T-helper 9 cell (primary cell): ENCODE measurements at places on chromosomes 5 and 9.

- DNase-seq = no peak
Observed at GRCh38 chr9:112554516-112554915, 67.9 kb downstream of the KIAA1958 start.

GRCh38 chr9:81489046-81489445 lies 200.3 kb downstream of the TLE1 start:
- DNase-seq = no peak

DNA sequence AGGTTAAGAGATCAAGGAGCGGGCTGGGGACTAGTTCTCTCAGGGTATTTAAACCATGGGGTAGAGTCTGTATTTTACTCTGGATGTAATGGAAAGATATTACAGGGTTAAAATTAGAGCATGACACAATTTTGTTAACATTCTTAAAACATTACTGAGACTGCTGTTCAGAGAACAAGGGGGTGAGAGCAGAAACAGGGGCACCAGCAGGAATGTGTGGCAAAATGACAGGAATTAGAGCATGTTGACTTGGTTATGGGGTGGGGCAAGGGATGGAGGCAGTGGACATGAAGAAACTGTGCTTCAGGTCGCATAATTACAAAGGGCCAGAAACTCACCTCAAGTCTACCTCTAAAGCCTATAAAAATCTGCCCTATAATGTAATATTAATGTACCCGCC lies 75.0 kb downstream of the TMEM232 start:
- no peak for DNase-seq

DNA sequence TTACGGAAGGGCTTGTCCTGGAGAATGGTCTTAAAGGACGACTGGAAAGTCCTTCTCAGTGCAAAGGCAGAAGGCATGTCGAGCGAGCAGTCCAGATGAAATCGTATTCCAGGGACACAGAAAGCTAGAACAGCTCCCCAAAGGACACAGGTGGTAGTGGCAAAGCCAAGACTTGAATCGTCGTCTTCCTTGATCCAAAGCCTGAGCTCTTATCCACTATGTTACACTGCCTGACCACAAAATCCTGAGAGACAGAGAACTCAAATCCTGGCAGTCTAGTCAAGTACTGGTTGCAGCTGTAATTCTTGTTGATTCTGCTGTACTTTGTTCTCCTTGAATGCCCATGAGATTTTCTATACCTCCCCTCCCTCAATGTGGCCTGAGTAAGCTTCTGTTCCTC lies 198.7 kb downstream of the TARS1 start:
- no peak for DNase-seq

GRCh38 chr9:88954066-88954465 lies 37.2 kb upstream of the S1PR3 start:
- DNase-seq = no peak

- DNase-seq = no peak
Observed at GRCh38 chr9:113399646-113400200, 1.4 kb downstream of the ALAD start.

GRCh38 chr9:117160254-117160653 lies 254.6 kb downstream of the ASTN2 start:
- DNase-seq = no peak

DNA sequence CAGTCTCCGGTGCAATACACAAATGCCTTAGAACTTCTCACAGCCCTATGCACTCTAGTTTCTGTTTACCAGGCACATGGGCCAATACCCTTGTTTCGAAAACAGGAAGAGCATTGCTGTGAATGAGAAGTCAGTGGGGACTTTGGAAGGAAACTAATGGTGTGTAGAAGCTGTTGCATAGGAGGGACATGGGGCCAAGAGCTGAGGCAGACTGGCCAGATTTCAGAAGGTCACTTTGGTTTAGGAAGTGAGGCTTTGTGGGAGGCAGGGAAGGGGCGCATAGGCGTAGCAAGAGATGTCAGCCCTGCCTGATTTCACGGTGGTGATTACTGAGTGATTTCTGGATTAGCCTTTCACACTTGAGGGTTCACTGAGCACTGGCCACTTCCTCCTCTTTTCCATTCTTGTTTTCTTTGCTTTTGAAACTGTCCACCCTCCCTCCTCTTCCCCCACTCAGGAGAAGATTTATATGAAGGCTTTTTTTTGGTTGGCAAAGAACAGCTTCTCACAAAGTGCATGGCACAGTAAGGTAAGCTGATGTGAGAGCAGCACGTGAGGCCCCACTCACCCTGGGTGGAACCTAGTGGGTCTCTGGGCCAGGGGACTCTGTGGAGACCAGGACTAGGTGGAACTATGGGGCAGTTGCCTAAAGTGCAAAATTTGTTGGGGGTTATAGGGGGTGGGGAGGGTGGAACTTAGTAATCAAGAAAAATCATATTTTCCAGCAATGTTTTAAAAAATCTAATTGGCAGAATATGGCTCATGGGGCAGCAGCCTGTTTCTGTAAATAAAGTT lies 6.1 kb upstream of the TMEM252 start:
- DNase-seq = no peak

GRCh38 chr5:134394932-134395331 lies 16.7 kb downstream of the CDKN2AIPNL start:
- DNase-seq = no peak

GRCh38 chr5:157167214-157167621 lies 1.2 kb upstream of the GARIN3 start:
- no peak for DNase-seq

DNA sequence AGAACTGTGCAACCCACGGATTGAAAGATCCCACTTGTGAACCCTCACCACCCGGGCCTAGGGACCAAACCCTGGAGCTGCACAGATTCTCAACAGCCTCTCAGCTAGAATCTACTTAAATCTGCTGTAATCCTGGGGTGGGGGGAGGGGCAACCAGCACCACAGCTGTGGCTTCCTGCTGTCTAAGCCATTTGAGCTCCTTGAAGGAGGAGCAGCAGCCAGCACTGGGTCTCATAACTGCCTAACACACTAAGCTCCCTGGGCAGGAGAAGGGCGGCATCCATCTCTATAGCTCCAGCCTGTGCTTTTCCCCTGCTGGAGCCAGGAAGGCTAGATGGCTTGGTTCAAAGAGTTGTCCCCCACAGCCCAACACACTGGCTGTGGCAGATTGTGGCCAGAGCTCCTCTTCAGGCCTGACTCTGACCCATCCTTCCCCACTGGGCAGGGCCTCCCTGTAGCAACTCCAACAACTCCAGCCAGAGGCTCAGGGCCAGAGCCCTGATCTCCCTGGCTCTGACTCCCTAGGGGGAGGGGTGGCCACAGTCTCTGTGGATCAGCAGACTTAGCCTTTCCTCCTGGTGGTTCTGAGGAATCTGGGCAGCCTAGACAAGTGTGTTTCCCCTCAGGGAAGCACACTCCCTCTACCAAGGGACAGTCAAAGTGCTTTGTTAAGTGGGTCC lies 72.0 kb upstream of the C9orf72 start:
- DNase-seq = no peak

DNA sequence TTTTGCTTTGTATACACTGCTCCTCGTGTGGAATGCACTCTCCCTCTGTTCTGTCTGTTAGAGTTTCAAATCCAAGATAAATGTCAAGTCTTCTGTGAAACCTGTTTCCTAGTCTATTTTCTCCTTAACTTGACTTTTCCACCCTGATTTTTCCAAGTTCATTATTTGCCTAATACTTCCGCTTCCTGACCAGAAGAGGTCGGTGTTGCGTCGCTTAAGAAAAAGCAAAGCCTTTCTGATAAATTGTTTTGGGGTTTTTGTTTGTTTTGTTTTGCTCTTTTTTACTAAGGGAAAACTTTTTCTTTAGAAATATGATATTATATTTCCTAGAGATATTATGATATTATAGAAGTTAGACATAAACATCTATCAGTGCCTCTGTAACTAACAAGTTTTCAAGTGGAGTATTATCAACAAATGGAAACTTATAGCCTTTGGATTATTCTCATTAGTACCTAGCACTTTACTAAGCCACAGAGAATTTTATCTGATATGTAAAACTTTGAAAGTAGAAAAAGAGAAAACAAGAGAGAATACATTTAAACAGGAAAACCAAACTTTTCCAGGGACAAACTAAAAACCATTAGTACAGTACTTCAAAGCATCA lies 55.8 kb downstream of the PHAX start:
- peak; percentile 18 for DNase-seq

GRCh38 chr5:42569325-42569724 lies 146.1 kb downstream of the GHR start:
- no peak for DNase-seq

DNA sequence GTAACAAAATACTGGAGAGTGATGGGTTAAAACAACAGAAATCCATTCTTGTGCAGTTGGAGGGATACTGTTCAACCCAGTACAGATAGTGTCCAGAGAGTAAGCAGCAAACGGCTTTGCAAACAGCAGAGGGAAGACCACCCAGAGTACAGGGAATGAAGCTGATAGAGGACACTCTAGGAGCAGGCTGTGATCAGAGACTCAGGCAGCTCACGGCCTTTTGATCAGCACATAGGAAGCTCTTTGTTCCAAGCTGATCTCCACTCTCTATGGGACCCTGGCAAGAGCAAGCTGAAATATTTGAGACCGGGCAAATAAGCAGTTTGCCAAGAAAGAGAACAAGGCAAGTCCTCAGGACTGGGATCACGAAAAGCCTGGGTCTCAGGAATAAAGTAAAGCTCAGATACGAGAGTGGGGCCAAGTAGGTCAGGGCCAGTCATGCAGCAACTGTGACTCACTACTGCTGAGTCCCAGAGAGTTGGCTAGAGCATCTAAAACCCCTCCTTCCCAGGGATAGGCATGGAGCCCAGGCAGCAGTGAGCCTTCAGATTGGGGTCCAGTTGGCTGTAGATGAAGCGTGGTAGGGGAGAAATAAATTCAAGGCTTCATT lies 52.4 kb downstream of the MELK start:
- DNase-seq = no peak

- DNase-seq = no peak
Observed at GRCh38 chr5:150340614-150341255, 16.8 kb upstream of the TCOF1 start.

DNA sequence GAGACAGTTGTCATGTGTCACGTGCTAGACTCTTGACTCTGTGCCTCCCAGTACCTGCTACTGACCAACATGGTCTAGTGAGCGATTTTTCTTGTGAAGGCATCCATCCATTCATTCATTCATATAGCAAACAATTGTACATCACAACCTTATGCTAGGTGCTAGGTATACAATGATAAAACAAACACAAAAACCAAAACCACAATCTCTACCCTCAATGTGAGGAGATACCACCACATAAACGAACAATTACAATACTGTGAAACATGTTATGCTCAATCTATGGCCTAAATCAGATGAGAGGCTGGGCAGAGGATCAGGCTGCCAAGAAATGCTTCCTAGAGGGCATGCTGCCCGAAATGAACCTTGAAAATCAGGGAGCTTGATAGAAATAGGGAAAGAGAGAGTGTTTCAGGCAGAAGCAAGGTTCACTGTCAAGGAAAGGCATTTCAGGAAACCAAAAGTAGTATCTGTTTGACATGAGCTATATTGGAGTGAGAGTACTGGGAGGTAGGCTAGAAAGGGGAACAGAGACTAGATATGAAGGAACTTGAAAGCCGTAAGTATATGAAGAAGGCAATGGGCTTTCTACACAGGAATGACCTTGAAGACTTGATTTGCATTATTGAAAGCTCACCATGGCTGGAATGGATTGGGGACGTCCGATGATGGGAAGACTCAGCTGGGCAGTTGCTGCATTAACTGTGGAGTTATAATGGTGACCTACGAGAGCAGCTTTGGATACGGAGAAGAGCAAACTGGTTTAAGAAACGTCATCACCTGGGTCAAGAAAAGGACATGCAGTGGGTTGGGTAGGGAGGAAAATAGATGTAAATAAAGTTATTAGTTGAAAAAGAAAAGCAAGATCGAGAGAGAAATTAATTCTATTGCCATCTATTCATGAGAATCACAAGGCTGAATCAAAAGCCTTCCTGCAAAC lies 90.1 kb downstream of the THBS4 start:
- no peak for DNase-seq

GRCh38 chr5:128424646-128425045 lies 113.4 kb downstream of the FBN2 start:
- no peak for DNase-seq

- no peak for DNase-seq
Observed at GRCh38 chr5:178392931-178393394, 160.4 kb upstream of the PHYKPL start.

- DNase-seq = no peak
Observed at GRCh38 chr5:74384851-74385250, 255.7 kb downstream of the ENC1 start.

DNA sequence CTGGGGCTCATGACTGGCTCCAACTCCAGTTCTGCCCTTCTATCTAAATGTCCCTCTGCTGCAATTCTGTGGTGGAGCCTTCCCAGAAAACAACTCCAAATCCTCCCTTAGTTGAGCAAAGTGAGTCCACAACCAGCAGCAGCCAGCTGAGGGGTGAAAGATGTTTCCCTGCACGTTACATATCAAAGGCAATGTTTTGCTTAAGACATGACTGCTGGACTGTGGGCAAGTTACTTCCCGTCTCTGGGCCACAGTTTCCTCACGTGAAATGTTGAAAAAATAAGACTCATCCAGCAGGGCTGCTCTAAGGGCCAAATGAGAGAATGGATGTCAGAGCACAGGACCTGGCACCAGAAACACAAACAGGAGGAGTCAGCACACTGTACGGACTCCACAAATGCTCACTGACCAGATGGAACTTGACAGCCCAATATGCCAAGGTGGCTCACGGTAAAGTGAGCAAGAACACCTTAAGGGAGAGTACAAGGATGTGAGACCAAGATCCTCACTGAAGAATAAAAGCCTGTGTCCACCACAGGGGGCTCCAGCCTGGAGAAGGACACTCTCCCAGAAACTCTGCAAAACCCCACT lies 138.4 kb upstream of the ABCA1 start:
- DNase-seq = no peak

DNA sequence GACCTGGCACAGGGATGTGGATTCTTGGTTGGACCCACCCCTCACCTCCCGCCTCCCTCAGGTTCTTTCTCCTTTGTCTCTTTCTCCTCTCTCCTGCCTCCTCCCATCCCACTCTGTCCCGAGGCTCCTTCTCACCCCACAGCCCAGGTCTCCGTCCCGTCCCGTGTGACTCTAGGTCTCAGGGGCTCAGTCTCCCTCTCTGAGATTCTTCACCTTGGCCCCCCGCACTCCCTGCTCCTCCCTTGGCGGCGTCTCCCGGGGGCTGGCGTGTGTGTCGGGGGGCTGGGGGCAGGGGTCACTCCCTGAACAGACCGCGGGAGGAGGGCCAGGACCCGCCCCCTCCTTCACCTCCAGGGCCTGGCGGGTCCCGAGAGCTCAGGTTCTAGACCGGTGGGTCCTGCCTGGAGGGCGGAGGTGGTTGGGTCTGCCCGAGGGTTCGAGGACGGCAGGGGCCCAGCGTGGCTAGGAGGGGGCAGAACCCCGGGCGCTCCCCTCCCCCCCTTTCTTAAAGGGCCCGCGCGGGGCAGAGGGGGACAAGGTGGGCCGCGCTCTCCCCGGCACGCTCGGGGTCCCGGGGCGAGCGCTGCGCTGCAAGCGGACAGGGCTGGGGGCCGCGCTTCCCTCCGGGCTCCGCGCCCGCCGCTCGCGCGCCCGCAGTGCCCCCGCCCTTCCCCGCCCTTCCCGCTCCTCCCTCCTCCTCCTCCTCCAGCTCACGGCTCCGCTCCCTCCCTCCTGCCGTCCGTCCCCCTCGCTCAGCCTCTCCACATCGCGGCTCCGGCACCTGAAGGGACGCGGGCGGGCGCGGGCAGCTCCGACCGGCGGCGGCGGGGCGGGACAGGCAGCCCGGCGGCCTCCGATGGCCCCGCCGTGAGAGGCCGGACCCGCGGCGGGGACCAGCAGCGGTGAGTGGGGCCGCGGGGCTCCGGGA lies at the start of gene PSD2:
TSS of gene PSD2 (plus strand) at position 735 of the 928 bp plus-strand sequence. CDS start 13,633 bp downstream, outside the sequence.
- DNase-seq = peak; percentile 17
